ENCODE measurements at places on chromosomes 12 and 14.

DNA sequence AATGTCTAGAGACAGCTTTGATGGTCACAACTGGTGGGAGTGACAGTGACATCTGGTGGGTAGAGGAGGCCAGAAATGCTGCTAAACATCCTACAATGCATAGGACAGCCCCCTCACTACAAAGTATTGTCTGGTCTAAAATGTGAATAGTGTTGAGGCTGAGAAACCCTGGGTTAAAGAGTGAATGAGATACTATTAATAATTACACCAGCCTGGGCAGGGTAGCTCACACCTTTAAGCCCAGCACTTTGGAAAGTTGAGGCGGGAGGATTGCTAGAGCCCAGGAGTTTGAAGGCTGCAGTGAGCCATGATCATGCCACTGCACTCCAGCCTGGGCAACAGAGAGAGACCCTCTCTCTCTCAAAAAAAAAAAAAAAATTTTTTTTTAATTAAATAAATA, 11.1 kb downstream of the SVOP start:
- no peaks in the 10 kb centered on the region for H3K36me3 ChIP-seq
- H3K4me1 ChIP-seq: no peaks in the 10 kb centered on the region
- no peak overlapping the region for H3K4me3 ChIP-seq
- H3K27ac ChIP-seq: no peak overlapping the region
- no peak for DNase-seq

DNA sequence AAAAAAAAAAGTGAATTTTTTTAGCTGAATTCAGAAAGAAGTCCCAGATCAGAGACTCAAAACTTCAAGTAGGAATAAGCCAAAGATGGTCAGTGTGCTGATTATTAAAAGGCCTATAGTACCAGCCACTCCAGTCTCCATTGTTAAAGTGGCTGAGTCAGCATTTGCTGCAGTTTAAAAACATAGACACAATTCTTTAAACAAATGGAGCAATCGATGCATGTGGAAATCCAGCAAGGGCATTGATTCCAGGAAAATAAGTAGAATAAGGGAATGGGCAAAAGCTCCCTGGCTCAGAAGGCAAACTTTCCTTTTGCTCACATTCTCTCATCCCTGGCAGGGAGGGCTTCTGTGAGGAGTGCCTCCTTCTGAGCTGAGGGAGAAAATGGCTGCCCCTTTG, 317.6 kb downstream of the LRIG3 start:
- no peak for DNase-seq
- no peak overlapping the region for H3K4me3 ChIP-seq
- no peaks in the 10 kb centered on the region for H3K36me3 ChIP-seq
- no peaks in the 10 kb centered on the region for H3K4me1 ChIP-seq
- no peaks in the 10 kb centered on the region for H3K27me3 ChIP-seq
- no peak overlapping the region for H3K27ac ChIP-seq

GRCh38 chr14:94379291-94380224, 8.8 kb downstream of the SERPINA1 start:
- H3K4me1 ChIP-seq: no peaks in the 10 kb centered on the region
- H3K4me3 ChIP-seq: no peak overlapping the region
- H3K27ac ChIP-seq: no peak overlapping the region
- no peak for DNase-seq

GRCh38 chr14:63178912-63179311, 25.3 kb upstream of the RHOJ start:
- H3K27me3 ChIP-seq: peaks cover 13% of the 10 kb centered on the region
- H3K27ac ChIP-seq: no peak overlapping the region
- no peaks in the 10 kb centered on the region for H3K36me3 ChIP-seq
- no peak for DNase-seq
- no peaks in the 10 kb centered on the region for H3K4me1 ChIP-seq

DNA sequence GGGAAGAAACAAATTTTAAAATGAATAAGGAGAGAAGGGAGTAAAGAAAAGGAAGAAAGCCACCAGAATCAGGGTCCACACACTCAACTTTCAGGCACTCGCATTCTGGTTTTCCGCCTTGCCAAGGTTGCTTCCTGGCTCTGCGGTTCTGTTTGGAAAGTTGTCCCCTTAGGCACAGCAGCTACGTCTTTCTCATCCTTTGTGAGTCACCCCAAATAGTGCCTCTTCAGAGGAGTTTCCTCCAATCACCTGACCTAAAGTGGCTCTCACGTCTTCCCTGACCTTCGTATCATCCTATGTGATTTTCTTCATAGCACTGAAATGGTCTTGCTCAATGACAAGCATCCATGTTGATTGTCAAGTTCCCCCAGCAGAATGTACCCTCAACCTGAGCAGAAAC, 99.5 kb upstream of the TMCC3 start:
- no peak overlapping the region for H3K4me3 ChIP-seq
- peaks cover 2% of the 10 kb centered on the region for H3K36me3 ChIP-seq
- no peak overlapping the region for H3K27ac ChIP-seq

GRCh38 chr14:34241185-34241711, 220.8 kb downstream of the SPTSSA start:
- no peaks in the 10 kb centered on the region for H3K36me3 ChIP-seq
- no peak overlapping the region for H3K4me3 ChIP-seq
- H3K27me3 ChIP-seq: peaks cover 27% of the 10 kb centered on the region
- no peaks in the 10 kb centered on the region for H3K4me1 ChIP-seq
- DNase-seq: no peak
- no peak overlapping the region for H3K27ac ChIP-seq

DNA sequence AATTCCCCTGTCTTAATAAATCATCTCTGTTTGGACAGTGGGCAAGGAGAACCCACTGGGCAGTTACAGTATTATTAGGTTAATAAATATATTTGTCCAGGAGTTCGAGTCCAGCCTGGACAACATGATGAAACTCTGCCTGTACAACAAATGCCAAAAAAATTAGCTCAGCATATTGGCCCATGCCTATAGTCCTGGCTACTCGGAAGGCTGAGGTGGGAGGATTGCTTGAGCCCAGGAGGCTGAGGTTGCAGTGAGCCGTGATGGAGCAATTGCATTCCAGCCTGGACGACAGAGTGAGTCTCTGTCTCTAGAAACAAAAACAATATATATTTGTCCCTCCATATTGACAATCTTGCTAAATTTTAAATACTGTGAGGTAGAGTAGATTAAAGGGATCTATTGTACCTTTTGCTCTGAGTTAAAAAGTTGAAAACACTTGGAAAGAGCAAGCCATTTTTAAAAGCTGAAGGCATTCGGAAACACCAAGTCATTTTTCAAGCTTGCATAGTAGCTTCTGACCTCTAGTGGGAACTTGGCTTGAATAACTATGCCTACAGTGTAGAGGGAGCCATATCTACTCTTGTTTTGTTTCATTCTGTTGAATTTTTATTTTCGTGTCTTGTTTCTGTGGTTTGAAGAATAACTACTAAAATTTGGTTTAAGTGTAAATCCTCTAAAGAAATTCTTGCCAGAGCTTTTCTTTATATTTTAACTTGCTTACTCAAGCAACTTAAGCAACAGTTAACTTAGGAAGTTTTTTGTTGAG, 14.6 kb upstream of the EEA1 start:
- no peak for DNase-seq
- H3K27ac ChIP-seq: no peak overlapping the region
- H3K27me3 ChIP-seq: no peaks in the 10 kb centered on the region
- no peaks in the 10 kb centered on the region for H3K36me3 ChIP-seq
- H3K4me1 ChIP-seq: no peaks in the 10 kb centered on the region

DNA sequence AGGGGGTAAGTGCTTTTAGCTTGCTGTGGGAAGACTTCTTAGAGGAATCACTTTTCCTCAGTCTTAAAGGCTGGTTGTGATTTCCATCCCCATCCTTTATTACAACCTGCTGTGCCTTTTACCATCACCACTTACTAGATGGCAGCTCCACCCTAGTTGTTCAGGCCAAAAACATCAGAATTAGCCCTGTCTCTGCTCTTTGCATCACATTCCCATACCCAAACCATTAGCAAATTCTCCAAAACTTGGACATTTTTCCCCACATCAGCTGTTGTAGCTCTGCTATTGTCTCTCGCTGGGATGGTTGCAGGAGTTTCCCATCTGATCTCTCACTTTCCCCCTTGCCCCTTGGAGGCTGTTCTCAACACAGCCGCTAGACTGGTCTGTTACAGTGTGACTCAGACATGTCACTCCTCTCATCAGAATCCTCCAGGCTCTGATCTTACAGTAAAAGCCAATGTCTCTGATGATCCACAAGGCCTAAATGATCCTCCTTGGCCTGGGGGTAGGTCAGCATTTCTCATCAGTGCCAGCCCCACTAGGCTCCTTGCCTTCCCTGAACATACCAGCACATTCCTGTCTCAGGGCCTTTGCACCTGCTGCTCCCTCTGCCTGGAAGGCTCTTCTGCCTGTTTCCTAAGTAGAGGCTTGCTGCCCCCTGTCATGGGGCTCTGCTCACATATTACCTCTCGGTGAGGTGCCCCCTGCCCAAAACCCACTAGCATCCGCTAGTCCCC, 102.5 kb downstream of the BEGAIN start:
- peaks cover 2% of the 10 kb centered on the region for H3K36me3 ChIP-seq
- no peak for DNase-seq
- no peak overlapping the region for H3K27ac ChIP-seq
- H3K4me3 ChIP-seq: no peak overlapping the region

DNA sequence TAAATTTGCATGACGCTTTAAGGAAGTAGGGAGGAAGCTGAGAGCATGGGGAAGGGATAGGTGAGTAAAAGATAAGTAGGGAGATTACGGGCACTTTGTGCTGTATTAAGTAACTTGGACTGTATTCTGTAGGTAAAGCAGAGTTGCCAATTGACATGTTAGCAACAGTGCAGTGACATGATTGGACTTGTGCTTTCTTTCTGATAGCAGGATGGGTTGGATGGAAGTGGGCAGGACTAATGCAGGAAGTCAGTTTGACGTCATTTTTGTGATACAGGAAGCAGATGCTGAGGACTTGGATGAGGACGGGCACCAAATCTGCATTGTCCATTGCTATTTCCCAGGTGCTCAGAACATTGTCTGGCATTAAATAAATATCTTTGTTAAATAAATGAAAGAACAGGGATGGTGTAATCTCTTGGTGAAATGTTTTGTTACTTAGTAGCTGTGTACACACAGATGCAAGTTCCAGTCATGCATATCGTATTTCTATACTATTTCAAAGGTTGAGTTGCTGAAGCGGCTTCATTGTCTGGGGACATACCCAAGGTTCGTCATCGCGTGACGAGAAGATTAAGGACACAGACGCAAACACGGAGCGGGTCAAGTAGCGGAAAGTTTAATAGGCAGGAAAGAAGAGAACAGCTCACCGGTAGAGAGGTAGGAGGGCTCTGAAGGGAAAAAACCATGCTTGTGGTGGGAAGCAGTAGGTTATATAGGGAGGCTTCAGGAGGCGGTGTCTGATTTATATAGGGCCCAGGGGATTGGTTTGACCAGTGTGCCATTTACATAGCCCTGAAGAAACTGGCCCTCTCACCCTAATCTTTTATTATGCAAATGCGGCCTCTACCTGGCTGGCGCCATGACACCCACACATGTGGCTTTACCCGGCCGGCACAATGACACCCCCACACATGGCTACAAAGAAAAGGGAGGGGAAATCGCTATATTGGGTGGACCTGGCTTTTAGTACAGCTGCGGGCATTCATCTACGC, 30.7 kb downstream of the GUCY2C start:
- H3K36me3 ChIP-seq: no peaks in the 10 kb centered on the region
- no peak for DNase-seq
- H3K4me1 ChIP-seq: no peaks in the 10 kb centered on the region
- no peak overlapping the region for H3K27ac ChIP-seq
- H3K27me3 ChIP-seq: peaks cover 23% of the 10 kb centered on the region
- no peak overlapping the region for H3K4me3 ChIP-seq

DNA sequence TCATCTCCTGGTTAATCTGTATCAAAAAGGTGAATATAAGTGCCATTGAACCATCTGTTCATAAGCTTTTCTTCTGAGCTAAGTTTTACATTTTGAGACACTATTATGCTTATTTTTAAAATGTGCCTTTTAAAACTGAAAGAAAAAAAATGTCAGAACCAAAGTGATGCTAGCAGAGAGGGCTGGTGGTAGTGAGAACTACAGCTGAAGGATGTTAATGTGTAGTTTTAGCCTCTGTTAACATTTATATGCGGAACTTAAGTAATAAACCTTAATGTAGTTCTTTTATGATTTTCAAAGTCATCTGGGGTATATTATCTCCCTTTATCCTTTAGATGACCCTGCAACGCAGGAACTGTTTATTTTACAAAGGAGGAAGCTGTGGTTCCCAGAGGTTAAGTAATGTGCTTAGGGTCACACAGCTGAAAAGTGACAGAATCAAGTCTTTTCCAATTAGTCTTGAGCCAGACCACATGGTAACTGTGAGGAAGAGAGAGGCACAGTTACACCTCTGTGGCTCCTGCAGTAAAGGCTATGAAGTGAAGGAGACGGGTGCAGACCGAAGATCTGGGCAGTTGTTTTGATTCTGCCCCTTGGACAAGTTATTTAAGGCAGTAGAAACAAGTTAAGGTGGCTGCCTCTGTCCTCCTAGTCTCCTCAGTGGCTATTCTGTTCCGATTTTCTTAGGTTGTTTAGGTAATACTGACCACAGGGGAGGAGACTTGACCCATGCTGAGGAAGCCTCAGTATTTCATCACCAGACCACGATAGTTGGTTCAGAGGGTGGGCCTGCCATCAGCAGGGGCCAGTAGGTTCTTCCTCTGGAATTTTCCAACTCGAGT, 23.9 kb downstream of the GNG2 start:
- H3K27me3 ChIP-seq: no peaks in the 10 kb centered on the region
- peaks cover 50% of the 10 kb centered on the region for H3K36me3 ChIP-seq
- peak overlapping the region; percentile 91 for H3K27ac ChIP-seq

DNA sequence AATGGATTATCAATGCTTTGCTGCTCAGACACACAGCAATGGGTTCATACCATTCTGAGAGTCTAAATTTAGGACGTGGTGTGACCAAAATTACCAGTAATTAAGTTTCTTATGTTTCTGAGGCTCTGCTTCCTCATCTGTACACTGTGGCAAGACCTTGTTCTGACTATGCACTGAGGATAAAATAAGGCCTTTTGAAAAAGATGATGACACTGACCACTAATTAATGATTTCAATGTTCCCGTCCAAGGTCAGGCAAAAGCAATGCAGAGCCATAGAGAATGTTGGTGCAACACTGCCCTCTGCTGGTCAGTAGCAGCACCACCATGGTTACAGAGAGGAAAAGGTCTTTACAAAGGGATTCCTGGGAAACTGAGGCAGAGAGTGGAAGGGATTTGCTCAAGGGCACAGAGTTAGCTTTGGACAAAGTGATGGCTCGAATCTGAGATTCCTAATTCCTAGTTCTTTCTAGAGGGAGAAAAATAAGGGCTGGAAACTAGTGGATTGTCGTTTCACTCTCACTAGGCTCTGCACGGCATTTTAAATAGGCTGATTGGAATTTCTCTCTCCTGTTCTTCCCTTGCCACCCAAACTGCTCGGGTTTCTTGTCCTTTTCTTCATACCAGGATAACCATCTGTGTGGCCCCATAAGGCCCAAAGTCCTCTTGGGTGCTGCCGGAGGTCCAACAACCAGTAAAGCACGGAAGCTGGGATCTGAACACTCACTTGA, 22.3 kb upstream of the P2RX7 start:
- peaks cover 6% of the 10 kb centered on the region for H3K4me1 ChIP-seq
- DNase-seq: peak; percentile 29
- H3K4me3 ChIP-seq: no peak overlapping the region
- H3K27ac ChIP-seq: no peak overlapping the region
- H3K36me3 ChIP-seq: no peaks in the 10 kb centered on the region

Data from central memory CD8-positive, alpha-beta T cell (primary cell).